ENCODE measurements at places on chromosomes 6 and 20. TPM values are rescaled to one million over a fixed set of nuclear protein-coding genes. Genes with fewer than 3 reads are reported as not detected.

GRCh38 chr20:48064929-48065328, 279.6 kb upstream of the SULF2 start:
- no peak for DNase-seq

The FOXF2 gene
- 0.10 TPM for polyA plus RNA-seq

DNA sequence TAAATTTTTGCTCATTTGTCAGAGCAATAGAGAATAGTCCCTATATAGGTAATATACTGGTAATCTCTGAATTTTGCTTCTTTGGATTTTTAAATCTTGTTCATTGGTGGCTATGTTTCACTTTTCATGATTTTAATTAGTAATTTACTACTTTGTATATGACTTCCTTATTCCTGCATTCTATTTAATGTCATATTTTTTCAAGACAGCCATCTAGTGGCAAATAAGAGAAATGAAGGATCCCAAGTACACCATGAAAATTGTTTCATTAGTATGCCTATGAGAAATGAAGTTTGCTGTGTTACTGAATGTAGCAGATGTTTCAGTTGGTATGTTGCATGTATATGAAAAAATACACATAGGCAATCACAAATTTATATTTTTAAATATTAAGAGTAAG, 82.4 kb downstream of the ZNF292 start:
- peak; percentile 8 for DNase-seq

DNA sequence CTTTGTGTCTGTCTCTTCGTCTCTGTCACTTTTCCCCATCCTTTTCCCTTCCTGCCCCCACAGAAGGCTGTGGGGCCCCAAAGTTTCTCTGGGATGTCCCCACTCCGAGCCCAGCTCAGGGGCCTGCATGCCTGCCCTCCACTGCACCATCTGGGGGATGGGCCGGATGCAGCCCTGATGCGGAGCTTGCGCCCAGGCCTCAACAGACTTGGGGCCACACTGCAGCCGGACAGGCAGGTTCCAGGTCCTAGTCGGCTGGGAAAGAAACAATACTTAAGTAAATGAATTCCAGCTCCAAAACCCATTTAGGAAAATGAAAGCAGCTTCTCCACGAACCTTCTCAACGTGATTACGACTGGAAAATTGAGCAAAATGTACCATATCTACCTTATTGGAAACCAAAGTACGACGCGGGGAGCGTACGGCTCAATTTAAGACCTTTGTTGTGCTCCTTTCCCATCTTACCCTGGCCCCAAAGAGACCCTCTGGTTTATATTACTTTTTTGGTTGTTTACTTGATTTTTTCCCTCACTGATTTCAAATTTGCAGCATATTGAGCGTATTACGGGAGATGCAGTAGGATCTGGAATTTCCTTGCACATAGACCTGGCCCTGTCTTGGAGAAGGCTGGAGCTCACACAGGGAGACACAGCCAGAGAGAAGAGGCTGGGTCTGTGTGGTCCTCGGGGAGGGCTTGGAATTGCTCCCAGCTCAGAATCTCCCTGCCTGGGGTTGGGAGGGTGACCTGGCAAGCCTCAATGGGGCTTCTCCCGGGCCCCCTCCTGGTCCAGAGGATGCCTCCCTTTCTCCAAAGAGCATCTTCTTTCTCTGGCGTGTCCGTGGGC, 8.0 kb downstream of the FOXC1 start:
- DNase-seq: no peak

The ZSCAN31 gene
- 12.0 TPM for polyA plus RNA-seq

- DNase-seq: no peak
Observed at GRCh38 chr20:64228086-64228653, 27.4 kb upstream of the PCMTD2 start.

- peak; percentile 78 for DNase-seq
Observed at GRCh38 chr20:5191829-5192569, 65.2 kb downstream of the CDS2 start.

DNA sequence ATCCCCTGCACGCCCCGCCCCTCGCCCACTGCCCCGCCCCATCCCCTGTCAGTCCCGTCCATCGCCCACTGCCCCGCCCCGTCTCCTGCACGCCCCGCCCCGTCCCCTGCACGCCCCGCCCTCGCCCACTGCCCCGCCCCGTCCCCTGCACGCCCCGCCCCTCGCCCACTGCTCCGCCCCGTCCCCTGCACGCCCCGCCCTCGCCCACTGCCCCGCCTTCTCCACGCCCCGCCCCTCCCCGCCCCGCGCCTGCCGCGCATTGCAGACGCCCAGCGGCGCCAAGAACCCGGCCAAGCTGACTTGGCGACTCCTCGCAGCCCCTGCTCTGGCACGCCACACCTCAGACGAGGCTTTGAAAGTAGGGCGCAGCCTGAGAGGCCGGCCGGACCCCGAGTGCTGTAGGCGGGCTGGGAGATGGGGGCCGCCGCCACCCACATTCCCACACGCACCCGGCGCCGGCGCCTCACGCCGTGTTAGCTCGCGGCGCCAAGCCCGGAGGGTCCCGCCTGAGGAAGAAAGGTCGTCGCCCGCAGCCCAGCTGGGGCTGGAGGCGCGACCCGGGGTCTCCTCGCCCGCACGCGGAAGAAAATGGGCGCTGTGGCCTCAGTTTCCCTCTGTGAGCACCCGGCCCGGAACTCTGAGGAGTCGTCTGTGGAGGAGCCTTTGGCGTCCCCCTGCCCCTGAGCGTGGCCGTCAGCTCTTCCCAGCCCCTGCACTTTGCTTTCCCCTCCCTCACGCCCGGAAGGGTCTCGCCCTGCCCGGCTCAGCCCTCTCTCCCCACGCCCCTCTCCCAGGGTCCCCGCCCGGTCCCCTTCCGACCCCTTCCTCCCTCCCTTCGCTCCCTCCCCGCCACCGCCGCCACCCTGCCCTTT, at the start of gene RAD21L1:
Gene RAD21L1 (plus strand): TSS at position 262 of the 872 bp plus-strand sequence. CDS start 2,410 bp downstream, outside the sequence.
- peak; percentile 31 for DNase-seq

The GSTA2 gene
- 0.71 TPM for polyA plus RNA-seq

- no peak for DNase-seq
Observed at GRCh38 chr20:33649201-33649681, 12.9 kb upstream of the C20orf144 start.

The THBD gene
- polyA plus RNA-seq: 4.2 TPM

DNA sequence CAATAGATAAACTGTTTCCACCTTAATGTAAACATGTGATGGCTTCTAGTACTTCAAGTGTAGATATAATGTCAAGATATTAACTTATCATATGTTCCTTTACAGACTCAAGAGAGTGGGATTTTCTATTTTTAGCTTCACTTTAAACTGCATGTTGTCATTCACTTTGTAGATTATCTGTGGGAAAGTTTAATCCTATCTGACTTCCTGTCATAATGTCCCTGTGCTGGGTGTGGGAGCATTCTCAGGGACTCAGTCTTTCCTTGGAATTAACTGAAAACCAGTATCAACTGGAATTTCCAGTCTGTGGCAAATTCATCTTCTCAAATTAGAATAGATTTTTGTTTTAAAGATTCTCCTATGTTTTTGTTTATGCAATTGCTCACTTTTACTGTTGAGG, 226.1 kb upstream of the FERMT1 start:
- no peak for DNase-seq

The CRIP3 gene
- 7.3 TPM for polyA plus RNA-seq

DNA sequence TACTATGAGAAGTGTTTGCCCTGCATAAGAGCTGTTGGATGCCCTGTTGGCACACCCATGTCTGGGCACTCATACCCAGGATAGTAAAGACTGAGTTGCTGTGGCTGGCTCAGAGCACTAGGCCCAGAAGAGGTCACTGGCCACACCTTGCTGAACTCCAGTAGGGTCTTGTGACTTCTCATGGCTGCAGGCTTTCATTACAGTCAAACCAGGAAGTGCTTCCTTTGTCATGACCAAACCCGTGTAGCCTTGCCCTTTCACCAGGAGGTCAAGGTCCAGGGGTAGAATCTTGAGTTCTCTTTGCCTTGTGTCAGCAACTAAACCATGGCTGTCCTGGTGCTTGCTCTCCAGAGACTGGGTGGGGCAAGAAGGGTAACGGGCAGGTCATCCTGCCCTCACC, 49.5 kb downstream of the CD164 start:
- DNase-seq: no peak

- DNase-seq: no peak
Observed at GRCh38 chr20:9626357-9626756, 112.0 kb downstream of the LAMP5 start.

- no peak for DNase-seq
Observed at GRCh38 chr20:53769041-53769440, 175.4 kb upstream of the ZNF217 start.

DNA sequence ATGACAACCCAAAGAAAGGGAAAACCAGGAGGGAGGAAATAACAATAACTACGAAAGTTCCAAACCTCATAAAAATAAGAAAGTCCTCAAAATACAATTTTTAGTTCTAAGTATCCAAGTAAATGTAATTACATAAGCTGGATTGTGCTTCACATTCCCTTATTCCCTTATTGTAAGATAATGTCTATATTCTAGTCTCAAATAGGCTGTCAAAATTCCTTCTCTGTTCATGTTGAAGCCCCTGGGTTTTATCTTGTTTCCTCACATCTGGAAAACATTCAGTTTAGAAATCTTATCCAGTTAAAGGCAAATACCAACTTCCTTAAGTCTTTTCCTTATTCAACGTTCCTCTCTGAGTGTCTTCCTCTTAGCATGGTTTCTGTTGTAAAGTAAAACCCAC, 282.3 kb downstream of the CD109 start:
- DNase-seq: no peak

GRCh38 chr20:20551409-20551808, 161.0 kb downstream of the RALGAPA2 start:
- no peak for DNase-seq

- DNase-seq: no peak
Observed at GRCh38 chr6:143877584-143878271, 13.5 kb downstream of the ZC2HC1B start.

DNA sequence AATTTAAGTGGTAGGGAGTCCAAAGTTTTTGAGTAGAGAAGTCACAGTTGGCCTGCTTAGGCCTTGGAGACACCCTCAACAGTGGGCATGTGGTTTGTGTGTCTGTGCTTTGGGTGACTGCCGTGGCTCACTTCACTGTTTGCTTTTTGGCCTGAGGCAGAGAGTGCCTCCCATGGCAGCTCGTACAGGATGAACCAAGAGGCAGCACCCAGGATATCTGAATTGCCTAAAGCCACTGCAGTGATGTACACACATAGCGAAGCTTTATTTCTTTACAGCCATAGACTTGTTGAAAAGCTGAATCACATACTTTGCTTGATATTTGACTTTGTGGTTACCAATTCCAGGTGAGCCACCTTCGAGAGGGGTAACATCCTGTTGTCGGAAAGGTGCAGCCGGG, 21.6 kb downstream of the RREB1 start:
- no peak for DNase-seq

The OPN5 gene
- polyA plus RNA-seq: 1.4 TPM

GRCh38 chr6:73980096-73980495, 284.1 kb downstream of the CD109 start:
- no peak for DNase-seq

The LAMP5 gene
- polyA plus RNA-seq: 7.8 TPM

The CEP85L gene
- polyA plus RNA-seq: 8.9 TPM

DNA sequence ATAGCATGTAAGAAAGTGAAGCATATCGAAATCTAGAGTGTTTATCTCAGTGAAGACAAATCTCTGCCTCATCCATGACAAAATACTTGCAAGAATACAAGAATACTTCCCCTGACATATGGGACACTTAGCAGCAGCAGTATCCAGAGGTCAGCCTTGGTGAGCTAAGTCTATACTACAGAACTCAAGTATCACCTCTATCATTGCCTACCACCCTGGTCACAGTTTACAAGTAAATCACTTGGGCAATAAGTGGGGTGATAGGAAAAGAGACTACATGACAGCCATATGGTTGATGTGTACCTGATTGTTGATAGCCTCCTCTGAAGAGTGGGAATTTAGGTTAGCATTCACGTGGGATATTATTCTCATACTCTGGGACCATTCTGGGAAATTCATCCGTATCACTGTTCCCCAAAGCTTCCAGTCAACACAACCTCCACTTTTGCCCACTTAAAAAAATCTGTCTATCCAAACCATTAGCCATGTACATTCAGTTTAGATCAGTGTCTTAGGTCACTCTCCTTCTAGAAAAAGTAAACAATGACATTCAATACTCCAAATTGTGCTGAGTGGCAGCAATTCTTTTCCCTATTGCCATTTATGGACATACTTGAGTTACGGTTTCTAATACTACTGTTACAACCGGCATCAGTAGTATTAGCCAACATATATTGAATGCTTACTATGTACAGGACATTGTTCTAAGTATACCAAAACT, 118.2 kb upstream of the PRSS16 start:
- DNase-seq: no peak

DNA sequence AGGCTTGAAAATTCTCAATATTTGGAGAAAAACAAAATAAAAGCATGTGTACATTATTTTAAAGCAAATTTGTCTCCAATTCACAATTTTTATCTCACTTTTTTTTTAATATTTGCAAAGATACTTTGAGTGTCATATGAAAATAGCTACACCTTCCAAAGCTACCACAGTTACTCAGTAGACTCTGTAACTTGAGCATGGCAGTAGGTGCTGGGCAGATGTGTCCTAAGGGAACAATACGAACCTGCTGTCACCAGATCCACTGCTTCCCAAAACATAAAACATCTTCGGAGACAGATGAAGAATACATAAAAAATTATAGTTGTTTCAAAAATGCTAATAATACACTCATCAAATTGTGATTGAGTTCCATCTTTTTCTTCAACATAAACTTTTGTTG, 10.6 kb downstream of the WDR27 start:
- DNase-seq: no peak

GRCh38 chr6:43964659-43965570, 162.3 kb downstream of the MRPL14 start:
- DNase-seq: no peak

- no peak for DNase-seq
Observed at GRCh38 chr20:21395051-21395665, 2.2 kb downstream of the NKX2-4 start.

- DNase-seq: no peak
Observed at GRCh38 chr6:150634176-150634963, 34.7 kb downstream of the PLEKHG1 start.

DNA sequence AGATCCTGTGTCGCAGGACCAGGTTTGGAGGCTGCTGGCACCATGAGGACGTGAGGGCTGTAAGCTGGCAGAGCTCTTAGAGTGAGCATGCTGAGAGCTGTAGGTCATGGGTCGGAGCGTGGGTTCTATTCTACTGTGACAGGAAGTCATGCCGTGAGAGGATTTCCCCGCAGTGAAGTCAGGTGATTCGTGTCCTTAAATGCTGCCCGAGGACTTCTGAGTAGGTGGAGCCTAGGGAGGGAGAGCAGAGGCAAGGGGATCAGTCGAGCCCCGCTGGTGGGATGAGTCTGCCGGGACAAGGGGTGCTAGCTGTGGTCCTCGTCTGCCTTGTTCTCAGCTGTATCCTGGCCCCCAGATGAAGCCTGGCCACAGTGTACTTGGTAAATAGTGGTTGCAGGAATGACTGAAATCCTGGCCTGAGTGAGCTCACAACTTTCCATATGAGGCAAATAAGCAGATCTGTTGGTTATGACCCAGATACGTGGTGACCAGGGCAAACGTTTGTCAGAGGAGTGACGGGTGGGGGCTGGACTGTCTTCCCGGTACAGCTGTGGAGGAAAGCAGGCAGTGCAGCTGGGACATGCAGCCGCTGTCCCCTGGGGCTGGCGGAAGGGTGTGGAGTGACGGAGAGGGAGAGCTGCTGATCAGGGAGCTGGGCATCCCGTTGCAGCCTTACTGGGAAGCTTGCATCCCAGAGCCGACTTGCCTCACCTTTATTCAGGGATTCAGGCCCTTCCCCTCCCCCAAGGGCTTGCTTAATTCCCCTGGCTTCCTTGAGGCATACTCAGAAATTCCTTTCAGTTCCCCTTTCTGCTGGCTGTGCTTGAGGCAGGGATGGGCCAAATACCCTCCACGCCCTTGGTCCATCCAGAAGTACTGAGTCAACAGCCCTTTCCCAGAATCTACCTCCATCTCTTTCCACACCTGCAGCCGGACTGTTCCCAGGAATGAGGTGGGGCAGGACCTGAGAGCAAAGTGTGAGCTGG, 250.9 kb upstream of the RREB1 start:
- no peak for DNase-seq

The TSPO2 gene
- polyA plus RNA-seq: 0.76 TPM
